Hematopoietic multipotent progenitor cell treated with erythropoietin and hydrocortisone succinate and interleukin-3 and kit ligand, for 17 days (in vitro differentiated cells): ENCODE measurements at places on chromosomes 13 and 19.

GRCh38 chr13:51212758-51213157 lies 9.4 kb upstream of the FAM124A start:
- no peak for DNase-seq

- no peak for DNase-seq
These were observed 36.4 kb downstream of the NAXD start for GRCh38 chr13:110651726-110652230.

- peak; percentile 77 for DNase-seq
These were observed 2.5 kb downstream of the NAPA start for GRCh38 chr19:47512183-47512947.

DNA sequence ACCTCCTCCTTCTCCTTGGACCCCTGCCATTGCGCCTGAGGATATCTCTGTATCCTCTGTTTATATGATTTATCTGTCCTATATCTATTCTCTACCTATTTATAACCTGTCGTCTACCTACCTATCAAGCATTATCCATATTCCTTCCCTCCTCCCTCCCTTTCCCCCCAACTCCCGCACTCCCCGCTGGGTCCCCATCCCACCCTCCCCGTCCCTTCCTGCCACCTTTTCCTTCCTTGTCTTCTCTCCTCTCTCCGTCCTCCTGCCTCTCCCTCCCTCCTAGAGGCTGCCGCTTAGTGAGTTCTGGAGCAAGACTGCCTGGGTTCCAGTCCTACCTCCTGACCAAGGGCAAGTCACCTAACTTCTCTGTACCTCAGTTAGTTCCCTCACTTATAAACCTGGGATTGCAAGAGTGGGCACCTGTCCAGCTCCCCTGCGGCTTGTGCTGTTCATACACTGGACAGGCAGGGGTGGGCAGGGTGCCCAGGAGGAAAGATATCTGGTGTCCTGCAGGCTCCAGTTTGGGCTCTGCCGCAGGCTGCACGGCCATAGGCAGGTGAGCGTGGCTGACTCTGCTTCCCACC lies 16.1 kb downstream of the TTYH1 start:
- DNase-seq = no peak

- DNase-seq = no peak
These were observed 57.4 kb downstream of the ATP11A start for GRCh38 chr13:112747256-112747655.

DNA sequence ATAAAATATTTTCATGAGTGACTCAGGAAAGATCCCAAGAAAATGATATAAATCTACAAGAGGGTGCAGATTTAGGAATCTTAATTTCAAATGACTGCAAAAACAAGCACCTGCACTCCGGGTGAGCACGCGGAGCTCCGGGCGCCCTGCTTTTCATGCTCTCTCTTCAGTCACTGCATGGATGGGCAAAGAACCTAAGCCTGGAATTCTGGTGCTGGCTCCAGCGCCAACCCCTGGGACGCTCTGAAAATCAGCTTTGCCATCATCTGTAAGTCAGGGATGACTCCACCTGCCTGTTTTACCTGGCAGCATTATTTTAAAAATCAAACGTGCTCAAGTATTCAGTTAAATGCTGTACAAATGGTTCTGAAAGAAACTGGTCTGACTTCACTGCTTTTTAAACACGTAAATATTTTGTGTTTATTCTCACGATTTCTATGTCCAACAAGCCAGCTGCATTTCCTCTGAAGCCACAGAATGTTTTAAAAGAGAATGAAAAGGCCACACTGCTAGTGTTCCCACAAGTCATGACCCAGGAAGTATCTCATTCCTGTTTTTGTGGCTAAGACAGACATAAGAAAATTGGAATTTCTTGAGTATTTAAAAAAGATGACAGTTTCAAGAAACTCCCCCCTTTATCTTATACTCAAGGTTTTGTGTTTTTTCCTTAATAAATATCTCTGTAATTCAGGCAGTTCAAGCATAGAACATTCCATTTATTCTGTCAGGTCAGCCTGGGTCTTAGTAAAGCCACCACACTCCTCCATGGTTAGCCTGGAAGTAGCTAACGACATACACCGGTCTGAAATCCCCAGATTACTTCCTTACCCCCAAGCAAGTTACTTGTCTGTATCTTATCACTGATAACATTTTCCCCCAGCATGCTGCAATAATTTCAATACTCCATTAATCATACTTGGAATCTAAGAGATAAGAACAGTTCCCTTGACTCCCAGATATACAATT lies 81.1 kb downstream of the COL4A1 start:
- DNase-seq = no peak

DNA sequence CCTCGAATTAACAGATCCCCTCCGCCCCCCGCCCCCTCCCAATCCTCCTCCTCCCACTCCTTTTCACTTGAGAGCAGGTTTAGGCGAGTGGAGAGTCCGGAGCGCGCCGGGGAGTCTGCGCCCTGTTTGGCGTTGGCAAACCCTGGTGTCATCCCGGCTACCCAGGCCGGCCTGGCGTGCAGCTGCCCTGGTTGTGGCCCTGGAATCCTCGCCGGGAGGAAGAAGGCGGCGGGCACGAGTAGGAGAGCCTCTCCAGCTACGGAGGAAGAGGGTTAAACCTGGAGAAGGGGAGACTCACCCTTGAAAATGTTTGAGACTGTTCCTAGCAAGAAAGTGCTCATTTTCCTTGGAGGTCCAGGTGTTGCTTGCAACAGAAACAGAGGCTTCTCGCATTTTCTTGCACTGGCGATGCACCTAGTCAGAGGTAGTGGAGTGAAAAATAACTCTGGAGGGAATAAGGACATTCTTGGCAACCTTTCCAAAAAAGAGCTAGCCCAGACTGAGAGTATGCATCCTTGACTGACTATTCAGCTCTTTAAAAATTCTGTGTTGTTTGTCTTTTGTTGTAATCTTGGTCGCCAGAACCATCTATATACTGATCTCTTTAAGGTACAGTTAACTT lies 1.3 kb upstream of the SOX21 start:
- no peak for DNase-seq

DNA sequence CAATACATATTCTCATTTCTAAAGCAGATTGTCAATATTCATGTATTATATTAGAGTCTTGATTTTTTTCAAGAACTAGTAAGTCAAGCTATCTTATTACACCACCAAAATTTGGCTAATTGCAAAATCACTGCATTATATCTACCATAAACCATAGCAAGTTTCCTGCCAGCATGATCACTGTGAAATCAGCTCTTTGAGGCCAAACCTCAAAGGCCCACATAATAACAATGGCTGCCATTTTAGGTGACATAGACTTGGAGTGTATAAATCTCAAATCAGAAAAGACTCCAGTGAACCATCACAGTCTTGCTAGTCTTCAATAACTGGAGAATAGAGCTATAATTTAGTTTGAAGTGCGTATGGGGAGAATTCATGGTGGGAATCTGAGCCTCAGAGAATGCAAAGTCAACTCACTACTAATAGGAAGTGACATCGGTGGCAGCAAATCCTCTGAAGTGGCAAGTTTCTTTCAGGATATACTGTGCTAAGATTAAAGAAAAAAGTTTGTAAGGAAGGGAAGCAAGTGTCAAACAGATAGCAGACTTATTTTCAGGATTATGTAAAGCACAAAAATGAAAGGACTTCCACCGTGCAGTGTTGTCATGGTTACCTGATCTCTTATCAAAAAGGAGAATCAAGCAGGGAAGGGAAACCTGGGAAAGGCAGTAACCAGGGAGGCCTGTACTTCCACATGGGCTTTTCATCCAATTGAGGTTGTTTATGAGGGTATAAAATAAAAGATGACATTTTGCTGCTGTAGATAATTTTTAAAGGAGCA lies 117.4 kb upstream of the FNDC3A start:
- no peak for DNase-seq

GRCh38 chr13:43156916-43157315 lies 133.5 kb downstream of the DNAJC15 start:
- DNase-seq = no peak

DNA sequence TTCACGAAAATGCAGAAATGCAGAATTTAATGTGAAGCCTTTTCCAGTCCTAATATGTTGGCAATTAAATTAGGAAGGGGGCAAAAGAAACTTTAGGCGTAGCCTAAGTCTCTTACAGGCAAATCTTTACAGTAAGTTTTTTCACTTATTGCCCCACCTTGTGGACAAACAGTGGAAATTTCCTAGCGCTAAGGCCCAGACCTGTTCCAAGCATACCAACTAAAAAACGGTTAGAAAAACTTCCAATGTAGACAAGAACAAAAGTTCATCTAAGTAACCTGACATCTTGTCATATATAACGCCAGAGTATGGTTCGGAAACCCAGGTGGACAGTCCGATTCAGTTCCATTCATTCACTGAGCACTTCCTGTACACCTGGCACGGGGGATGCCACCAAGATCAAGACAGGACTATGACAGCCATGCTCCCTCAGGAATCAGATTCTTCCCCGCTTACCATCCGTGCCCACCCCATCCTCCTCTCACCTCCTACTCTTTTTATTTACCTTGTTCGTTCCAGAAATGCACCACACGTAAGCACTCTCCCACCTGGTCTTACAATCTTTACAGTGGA lies 4.9 kb downstream of the ZAR1L start:
- DNase-seq = peak; percentile 55
